Right ventricle myocardium inferior (tissue), 1 donor: ENCODE measurements at places on chromosomes 4 and X. TPM values are rescaled to one million over a fixed set of nuclear protein-coding genes. Genes with fewer than 3 reads are reported as not detected.

SSX4 gene
- total RNA-seq: not detected

CT45A10 gene
- not detected for total RNA-seq

KCND1 gene
- 0.68 TPM for total RNA-seq

PIR gene
- total RNA-seq: 13.2 TPM

EXOC1L gene
- total RNA-seq: not detected

MTCP1 gene
- total RNA-seq: 54.5 TPM

IBSP gene
- total RNA-seq: not detected

FHIP1A gene
- total RNA-seq: 18.5 TPM

AR gene
- 23.9 TPM for total RNA-seq

- no peak for DNase-seq
Measured at GRCh38 chr4:86857341-86858052, 8.3 kb upstream of the SLC10A6 start.

- DNase-seq: no peak
Measured at GRCh38 chrX:13276991-13277390, 42.9 kb downstream of the ATXN3L start.

DNA sequence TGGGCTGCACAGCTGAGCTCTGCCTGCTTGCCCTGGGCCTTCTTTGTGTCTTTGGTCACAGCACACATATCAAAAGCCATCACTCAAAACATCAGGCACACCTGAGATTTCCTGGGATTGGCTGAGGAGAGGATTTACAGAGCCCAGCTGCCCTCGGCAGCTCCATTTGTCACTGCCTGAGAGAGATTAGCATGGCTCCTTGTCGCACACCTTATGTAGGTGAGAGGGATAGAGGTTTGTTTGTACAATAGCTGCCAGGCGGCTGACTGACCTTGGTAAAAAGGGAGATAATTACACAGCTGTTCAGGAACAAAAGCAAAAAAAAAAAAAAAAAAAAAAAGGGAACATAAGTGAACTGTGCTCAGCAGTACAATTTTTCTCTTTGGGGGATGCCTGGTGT is 63.2 kb downstream of the MGST2 start:
- no peak for DNase-seq

GRCh38 chr4:7295911-7296660 is 103.7 kb downstream of the SORCS2 start:
- DNase-seq: peak; percentile 66

- peak; percentile 64 for DNase-seq
Measured at GRCh38 chrX:17860811-17861488, at the start of gene RAI2. Gene RAI2 (minus strand): TSS chrX:17861298. CDS start chrX:17802010, 59,288 bp downstream.

DNA sequence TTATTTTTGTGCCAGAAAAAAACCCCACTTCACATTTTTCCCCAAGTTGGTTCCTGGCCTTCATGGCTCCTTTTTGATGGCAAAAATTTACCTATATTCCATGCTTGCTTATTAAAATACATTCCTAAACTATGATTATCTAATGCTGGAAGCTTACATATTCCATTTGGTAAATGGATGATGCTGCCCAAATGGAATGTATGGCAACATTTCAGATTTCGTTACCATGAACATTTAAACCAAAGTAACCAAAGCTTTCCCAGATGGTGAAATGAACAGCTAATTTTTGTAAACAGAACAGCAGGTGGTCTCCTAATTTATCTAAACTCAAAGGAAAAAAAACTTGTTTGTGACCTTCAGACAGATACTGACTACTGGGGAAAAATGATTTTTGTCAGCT is 110.8 kb upstream of the TEX13A start:
- no peak for DNase-seq

- no peak for DNase-seq
Measured at GRCh38 chr4:20684852-20685763, 15.2 kb upstream of the PACRGL start.

DNA sequence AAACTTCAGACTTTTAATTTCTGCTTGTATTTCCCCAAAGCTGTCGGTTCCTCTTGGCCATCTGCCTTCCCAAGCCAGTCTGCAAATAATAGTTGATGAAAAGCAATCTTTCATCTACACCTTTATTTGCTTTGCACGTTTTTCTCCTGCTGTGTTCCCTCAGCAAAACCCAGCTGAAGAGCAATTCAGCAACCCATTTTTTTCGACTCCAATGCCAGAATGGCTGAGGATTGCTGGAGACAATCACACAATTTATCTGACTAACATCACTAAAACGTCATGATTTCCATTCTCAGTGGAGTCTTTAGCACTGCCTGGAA is 94.3 kb downstream of the GPRIN3 start:
- no peak for DNase-seq

- DNase-seq: no peak
Measured at GRCh38 chrX:86154553-86154952, 6.3 kb downstream of the DACH2 start.

DNA sequence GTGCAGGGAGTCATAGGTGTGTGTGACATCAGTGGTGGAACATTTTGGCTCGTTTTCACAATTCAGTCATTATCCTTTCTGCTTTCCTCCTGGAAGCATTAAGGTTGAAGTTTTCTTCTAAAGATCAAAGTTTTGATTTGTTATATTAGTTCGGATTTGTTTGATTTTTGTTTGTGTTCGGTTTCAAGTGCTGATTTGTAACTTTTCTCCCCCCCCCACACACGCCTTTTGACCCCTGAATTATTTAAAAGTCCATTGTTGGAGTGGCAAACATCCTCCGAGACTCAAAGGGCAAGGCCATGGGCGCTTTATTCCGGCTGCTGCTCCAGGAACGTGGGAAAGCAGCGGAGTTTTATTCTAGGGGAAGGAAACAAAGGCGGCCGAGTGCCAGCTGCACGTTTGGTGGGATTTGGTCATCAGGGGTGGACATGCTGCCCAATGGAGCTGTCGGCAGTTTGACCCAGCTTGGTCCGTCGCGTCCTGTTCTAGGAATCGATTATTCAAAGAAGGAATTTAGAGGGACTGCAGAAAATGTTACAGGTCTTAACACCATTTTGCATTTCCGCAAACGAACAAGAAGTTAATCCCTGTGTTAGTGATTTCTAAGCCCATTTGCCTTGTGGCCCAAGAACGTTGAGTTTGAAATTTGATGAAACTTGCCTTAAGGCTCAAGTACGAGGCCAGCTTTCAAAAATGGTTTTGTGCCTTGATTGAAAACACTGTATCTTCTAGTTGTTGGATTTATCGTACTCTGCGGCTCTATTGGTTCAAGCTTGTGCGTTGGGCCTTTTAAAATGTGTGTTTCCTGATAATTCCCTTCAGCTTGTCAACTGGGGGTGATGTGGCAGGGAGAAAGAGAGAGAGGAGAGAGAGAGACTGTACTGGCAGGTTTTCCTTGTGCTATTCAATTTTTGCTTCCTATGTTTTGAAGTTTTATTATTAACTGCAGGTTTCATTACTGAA is 565 bp upstream of the ZNF41 start:
- DNase-seq: peak; percentile 66

- DNase-seq: no peak
Measured at GRCh38 chrX:149949743-149950436, 11.6 kb upstream of the EOLA2 start.

- DNase-seq: no peak
Measured at GRCh38 chr4:96326846-96327245, 487.0 kb downstream of the PDHA2 start.

GRCh38 chr4:98950925-98951324 is 22.0 kb upstream of the EIF4E start:
- DNase-seq: no peak
